ENCODE measurements at places on chromosomes 4 and X.
A peak's percentile ranks its signal among the peaks of the same experiment; 100 is the strongest.

GRCh38 chr4:122129061-122129460, 23.1 kb upstream of the BLTP1 start:
- DNase-seq, result no peak

- no peak for DNase-seq
These were observed 8.4 kb downstream of the NDUFA1 start for GRCh38 chrX:119880076-119880475.

GRCh38 chr4:174658246-174658645, 136.0 kb upstream of the HPGD start:
- no peak for DNase-seq

GRCh38 chr4:82519072-82519471, 42.7 kb downstream of the TMEM150C start:
- DNase-seq, result peak; percentile 15

DNA sequence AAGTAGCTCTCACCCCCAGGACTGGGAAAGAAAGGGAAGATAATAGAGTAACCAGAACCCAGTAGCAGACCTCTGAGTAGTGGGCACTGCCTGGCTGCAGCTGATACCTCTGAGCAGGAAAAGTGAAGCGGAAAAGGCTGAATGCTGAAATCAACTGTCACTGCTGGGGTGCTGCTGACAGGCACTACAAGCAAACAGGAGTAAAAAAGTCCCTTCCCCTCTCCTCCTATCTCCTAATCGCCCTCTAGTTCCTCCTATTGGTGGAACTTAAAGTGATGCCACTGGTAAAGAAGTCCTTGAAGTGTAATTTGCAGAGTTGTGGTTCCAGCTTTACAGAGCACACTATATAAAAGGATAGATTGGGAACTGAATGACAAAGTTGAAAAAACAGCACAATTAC, 32.8 kb upstream of the GLRB start:
- DNase-seq, result peak; percentile 41

DNA sequence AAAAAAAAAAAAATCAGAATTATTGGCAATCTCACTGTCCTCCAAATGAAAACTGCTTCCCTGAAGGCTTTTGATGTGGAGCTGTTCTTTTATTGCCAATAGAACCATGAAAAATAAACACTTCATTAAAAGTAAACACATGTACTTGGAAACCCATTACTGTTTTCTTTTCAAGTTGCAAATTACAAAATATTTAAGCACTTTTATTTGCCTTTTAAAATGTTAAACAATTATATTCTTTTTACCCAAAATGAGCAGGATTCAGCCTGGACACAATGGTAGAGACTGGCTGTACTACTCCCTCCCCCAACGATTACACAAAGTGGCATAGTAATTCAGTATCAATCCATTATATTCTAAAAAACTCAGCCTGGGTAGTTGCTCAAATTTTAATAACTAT, 60.9 kb downstream of the SH2D1A start:
- no peak for DNase-seq
